ENCODE measurements at places on chromosomes 3 and 15. TPM values are rescaled to one million over a fixed set of nuclear protein-coding genes. Genes with fewer than 3 reads are reported as not detected.

GRCh38 chr15:60152386-60152785, 148.3 kb downstream of the FOXB1 start:
- DNase-seq, result no peak

DNA sequence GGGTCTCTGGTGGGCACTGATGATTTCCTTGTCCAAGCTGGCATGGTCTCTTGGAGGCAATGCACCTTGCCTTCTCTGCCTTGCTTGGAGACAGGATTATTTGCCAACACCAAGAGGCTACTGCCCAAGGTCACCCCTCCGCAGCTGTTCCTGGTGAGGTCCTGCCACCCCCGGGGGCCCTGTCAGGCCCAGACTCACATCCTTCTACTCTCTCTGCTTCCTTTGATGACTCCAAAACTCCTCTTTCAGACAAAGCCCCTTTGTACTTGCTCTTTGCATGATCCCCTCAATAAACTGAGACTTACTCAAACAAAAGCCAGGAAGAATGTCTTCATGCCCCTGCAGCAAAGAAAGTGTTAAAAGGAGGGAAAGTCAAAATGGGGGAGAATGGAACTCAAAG, 137.7 kb downstream of the MEX3B start:
- DNase-seq, result no peak

DNA sequence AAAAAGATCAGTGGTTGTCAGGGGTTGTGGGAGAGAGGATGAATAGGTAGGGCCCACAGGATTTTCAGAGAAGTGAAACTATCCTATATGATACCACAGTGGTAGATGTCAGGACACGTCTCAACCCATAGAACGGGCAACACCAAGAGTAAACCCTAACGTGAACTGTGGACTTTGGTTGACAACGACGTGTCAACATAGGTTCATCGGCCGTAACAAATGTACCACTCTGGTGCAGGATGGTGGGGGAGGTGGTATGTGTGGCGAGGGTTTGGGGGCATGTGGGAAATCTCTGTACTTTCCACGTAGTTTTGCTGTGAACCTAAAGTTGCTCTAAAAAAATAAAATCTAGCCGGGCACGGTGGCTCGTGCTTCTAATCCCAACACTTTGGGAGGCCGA, 13.0 kb upstream of the PIGZ start:
- DNase-seq, result no peak

DNA sequence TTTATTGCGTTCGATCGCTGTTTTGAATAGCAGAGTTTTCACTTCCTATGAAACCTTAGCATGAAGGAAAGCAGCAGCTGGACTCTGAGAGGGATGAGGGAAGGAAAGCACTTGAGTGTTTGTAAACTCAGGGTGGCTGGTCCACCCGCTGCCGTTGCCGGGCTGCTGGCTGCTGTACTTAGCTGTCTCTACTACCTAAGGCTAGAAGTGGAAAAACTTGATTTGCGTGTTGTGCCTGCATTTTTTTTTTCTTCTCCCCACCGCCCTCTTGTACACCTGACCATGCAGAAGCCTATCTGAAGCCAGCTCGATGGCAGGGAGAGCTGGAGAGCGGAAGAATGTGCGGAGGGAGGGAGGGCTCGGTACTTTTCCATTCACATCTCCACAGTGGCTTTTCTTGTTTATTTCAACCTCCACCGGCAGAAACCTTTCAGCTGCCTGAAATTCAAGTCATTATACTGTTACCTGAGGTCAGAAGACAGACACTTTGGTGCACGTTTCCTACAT, 4.8 kb upstream of the BCL6 start:
- DNase-seq, result no peak

- no peak for DNase-seq
Measured at GRCh38 chr15:90000186-90001001, 730 bp upstream of the ZNF710 start.

- DNase-seq, result no peak
Measured at GRCh38 chr15:88274553-88275460, 18.3 kb upstream of the NTRK3 start.

DNA sequence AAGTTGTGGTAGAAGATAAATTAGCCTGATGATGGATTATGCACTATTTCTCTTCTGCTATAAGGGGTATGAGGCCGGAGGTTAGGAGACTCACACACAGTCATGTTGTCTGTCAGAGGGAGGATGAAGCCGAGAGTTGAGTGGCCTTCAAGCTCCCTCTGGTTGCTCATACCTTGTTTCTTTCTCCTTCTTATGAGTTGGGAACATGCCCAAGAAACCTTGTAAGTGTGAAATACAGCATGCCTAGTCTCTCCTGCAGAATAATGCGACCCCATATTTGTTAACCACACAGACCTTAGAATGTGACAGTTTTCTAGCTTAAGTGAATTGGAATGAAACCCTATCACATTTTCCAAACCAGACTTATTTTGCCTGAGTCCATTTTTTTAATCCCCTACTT, 366.7 kb downstream of the PTPRG start:
- no peak for DNase-seq

DNA sequence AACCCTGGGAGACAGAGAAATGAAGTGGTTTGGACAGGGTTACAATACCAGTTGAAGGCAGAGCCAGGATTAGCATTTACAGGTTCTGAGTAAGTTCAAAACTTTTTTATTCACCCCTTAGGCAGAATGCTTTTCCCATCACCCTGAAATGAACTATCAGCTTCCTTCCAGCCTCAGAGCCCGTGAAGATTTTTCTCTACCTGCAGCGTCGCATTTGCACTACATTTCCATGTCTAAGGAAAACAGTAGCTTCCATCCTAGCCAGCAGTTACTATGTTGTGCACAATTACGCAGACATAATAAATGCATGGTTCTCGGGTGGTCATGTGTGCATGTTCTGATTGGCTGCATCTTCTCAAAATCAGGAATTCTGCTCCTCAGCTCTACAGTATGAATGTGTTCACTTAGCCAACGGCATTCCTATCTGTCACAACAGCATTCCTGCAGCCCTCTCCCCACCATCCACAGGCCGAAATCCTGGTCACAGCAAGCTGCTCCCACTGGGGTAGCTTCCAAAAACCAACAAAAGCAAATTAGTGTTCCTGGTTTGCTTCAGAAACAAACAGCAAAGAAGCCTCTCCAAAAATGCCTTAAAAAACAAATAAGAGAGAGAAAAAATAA, 510.8 kb upstream of the SEMA6D start:
- no peak for DNase-seq

DNA sequence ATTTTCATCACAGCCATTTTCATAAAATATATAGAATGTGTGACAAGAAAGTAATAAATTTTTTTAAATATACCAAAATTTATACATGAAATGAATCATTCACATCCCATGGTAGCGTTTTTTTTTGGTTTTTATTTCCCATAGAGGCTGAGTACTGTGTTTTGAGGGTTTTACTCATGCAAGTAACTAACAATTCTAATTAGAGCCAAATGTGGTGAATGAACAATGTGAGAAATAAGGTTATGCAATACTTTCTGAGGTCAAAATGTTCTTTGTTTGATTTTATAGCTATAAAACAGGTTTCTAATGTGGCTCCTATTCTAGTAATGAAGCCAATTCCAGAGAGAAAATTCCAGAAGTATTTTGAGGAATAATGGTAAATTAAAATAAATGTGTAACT, 386.8 kb downstream of the TBC1D5 start:
- DNase-seq, result no peak

DNA sequence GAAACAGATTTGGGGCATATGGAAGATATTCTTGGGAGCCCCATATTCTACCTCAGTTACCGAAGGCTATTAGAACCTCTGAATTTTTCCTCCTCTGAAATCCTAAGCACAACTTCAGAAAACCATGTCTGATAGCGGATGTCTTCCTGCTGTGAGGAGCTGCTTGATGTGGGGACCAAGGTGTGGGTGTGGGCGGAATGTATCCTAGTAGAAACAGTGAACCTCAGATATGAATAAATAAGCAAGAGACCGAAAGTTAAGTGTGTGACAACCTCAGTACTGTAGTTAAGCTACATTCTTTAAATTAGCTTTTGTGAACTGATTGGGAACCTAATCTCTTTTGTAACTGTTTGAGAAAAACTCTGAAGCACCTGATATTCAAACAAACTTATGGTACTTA, 46.9 kb downstream of the SENP2 start:
- DNase-seq, result no peak

DNA sequence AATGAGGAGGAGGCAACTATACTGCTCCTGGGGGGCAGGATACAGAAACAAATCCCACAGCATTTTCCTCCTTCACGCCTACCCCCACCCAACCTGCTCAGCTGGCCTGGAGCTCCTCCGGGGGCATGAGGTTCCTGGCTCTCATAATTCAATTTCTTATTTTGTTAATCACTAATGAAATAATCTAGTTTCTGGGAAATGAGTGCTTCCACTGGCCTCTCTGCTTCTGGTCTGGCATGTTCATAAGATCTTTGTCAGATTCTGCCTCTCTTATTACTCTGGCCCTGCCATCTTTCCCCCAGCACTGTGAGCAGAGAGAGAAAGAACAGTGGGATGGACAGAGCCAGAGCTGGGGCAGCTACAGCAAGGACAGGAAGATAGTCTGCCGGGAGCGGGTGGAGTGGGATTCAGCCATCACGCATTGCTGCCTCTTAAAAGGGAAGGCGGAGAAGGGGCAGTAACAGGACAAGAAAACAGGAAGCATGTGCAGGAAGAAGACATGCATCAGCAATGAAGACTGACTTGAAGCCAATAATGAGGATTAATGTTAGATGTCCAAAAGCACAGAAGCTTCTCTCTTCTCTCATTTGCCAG, 13.6 kb downstream of the RPAP1 start:
- no peak for DNase-seq

DNA sequence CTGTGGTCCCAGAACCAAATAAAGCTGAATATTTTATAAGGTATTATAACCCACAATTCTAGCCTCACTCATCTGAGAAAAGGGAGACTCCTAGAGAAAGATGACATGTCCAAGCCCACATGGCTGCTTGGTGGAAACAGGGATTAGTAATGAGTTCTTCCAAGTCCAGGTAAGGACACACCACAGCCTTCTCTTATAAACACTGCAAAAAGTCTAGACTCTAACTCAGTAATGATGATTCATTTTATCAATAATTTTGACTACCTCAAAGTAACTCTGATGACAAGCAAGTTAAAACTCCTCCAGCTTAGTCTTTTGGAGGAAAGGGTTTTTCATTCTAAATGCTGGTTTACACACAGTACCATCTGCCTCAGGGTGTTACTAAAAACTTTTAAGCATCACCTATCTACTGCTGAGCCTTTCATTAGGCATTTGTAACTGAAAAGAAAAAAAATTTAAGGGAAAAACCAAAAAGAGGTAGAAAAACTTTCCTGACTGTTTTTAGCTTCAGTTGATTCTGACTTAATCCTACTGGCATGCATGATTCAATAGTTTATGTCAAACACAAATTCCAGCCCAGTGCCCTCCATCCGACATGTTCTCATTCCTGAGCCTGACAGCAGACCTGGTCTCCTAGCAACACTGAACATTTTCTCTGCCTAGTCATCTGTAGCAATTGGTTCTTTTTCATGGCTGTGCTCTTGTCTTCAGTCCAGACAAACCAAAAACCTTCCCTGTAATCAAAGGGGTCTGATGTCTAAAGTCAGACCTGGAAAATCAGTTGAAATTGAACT, 43.9 kb downstream of the P3H2 start:
- DNase-seq, result no peak

DNA sequence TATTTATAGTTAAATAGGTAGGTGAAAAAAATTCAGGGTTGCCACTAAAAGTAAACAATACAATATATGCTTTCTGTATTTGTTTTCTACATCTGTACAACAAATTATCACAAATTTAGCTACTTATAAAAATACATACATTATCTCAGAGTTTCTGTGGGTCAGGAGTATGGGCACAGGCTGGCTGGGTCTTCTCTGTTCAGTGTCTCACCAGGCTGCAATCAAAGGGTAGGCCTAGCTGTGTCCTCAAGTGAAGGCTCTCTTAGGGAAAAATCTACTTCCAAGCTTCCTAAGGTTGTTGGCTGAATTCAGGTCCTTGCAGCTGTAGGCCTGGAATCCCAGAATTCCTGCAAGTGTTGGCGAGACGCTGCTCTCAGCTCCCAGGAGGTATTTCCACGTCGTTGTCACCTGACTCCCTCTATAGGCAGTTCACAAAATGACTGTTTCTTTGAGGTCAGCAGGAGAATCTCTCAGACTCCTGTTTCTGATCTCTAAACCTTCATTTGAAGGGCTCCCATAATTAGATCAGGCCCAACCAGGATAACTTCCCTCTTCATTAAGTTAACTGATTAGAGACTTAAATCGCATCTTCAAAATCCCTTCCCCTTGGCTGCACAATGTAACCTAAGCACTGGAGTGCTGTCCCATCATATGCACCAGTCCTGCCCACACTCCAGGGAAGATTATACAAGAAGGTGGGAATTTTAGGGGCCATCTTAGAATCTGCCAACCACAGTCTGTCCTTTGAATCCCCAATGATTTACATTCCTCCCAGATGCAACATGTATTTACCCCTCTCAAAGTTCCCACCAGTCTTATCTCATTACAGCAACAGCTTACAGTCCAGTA, 296.6 kb downstream of the SUCLG2 start:
- no peak for DNase-seq

DNA sequence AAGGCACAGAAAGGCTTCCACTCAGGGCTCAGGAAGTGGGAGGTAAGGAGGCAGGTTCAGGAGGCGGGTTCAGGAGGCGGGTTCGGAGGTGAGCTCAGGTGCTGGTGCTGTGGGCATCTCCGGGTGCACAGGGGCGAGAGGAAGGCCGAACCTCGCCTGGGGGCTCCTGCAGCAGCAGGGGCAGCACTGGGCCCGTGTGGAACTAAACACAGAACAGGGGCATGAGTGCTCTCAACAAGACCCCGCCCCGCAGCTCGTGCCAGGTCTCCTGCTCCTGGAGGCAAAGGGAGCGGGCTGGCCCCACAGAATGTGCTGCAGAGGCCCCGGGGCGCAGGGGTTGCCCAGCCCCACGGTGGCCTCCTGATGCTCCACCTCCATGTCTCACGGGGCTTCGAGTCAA, 13.7 kb downstream of the ZDHHC19 start:
- no peak for DNase-seq

- no peak for DNase-seq
Measured at GRCh38 chr3:89353465-89353864, 246.0 kb downstream of the EPHA3 start.

- no peak for DNase-seq
Measured at GRCh38 chr15:75061272-75061671, 37.9 kb downstream of the PPCDC start.

GRCh38 chr3:45112939-45113338, 33.2 kb downstream of the CDCP1 start:
- no peak for DNase-seq

- no peak for DNase-seq
Measured at GRCh38 chr15:40550341-40551037, 14.4 kb downstream of the CCDC32 start.

DNA sequence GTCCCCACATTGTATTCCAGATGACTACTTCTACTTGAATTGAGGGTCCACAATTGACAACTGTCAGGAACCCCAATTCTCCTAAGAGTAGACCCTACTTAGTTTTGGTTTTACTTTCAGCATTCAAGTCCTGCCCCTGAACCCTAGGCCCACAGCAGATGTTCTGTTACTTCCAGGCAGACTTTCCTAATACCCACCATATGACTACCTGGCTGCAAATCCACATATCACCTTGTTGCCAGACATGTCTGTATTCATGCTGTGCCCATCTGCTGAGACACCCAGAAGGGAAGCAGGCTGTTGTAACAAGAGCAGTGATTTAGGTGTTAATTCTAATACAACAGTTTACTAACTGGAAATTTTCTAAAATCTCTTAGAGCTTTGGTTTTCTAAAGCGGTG, 235.1 kb upstream of the CCDC54 start:
- DNase-seq, result no peak

The CCDC54 gene
- not detected for total RNA-seq

The CYP8B1 gene
- not detected for total RNA-seq

The CIP2A gene
- total RNA-seq, result 5.0 TPM

The CHRNA3 gene
- not detected for total RNA-seq

The CP gene
- total RNA-seq, result not detected

Data from glomerular endothelial cell (primary cell).